ENCODE measurements at places on chromosomes 1 and 21.
A peak's percentile ranks its signal among the peaks of the same experiment; 100 is the strongest.

DNA sequence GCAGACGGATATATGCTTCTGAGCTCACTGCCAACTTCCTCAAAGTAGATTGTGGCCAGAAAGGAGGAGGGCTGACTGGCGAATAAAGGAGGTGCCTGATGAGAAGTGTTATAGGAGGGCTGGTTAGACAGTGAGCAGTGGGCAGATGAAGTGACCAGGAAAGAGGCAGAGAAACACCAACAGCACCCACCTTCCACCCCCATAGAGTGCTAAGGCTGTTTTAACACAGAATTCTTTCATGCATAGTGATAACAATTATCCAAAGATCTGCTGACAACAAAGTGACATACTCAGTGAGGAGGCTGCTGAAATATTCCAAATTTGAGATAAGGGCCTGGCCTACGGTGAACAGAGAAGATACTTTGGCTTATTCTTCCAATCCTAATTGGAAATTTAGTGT is 21.2 kb upstream of the MTR start:
- DNase-seq: no peak

DNA sequence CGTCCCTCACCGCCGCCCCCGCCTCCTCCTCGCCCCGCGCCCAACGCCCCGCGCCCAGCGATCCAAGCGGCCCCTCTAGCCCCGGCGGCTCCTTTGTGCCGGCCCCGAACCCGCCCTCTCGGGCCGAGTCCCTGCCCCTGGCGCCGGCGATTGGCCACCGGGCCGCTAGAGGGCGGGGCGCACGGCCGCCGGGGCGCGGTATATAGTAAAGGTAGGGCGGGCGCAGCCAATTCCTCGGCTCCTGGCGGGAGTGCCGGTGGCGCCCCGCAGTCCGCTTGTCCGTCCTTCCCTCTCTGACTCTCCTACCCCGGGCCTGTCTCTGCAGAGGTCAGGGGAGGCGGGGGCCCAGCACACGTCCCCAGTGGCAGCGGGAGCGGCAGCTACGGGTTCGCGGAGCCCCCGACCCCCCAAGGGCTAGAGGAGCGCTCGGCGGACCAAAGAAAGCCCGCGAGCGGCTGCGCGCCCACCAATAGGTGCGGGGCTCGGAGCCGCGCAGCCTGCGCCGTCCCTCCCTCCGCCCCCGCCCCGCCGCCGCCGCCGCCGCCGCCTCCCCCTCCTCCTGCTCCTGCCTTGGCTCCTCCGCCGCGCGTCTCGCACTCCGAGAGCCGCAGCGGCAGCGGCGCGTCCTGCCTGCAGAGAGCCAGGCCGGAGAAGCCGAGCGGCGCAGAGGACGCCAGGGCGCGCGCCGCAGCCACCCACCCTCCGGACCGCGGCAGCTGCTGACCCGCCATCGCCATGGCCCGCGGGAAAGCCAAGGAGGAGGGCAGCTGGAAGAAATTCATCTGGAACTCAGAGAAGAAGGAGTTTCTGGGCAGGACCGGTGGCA is at the start of gene ATP1B1:
Gene ATP1B1, plus strand, starts transcription at position 596 of the 826 bp plus-strand sequence. Its CDS starts 140 bp downstream, at position 736.
- peak; percentile 76 for DNase-seq

DNA sequence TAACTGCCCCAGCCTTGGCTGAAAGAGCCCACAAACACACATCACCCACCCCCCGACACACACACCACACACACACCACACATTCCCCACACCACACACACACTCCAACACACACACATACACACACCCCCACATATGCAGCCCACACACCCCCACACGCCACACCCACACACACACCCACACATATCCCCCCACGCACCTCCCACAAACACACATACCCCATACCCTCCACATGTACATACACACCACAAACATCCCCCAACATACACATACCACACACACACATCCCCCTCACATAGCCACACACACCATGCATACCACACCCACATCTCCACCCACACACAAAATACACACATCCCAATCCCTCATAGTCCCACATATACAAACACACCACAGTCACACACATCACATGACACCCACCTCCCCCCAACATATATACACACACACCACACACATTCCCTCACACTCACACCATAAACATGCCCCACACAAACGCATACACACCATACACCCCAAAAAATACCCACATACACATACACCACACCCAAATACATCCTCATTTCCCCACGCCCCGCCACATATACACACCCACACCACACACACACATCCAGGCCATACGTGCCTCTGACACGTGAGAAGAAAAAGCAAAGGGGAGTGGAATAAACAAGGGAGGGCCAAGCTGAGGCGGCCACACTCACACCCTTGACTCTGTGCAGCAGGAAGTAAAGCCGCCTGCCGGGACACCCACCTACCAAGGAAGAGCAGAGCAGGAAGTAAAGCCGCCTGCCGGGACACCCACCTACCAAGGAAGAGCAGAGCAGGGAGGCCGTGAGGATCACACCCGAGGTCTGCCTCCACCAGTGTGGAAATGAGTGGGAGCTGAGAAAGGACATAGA is 53.7 kb downstream of the HSF2BP start:
- no peak for DNase-seq

DNA sequence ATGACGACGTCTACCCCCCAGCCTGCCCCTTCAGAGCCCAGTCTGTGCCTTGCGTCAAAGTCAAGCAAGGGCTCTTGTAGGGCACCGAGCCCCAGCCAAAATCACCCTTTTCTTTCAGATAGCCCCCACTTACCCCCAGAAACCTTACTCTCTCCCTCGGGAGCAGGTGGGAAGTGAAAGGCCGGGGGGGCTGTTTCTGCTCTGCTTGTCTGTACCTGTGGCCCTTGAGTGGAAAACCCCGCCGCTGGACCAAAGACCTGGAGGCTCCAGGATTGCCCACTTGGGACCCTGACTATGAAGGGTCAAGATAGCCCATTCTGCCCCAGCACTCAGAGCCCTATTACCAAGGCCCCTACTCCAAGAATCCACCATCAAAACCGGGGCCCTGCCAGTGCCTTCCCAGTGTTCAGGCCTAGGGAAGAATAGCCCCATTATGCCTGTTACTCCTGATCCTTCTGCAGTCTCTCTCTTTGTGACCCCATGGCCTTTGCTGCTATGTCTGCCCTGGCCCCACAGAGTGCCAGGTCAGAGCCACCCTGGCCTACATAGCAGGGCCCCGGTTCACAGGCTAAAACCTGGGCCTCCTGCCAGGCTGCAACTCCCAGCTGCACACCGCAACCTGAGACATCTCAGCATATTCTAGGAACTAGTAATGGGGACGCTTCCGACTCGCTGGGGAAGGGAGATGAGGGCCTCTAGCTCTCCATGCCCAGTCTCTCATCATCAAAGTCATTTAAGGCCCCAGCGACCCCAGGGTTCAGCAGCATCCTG is 22.2 kb upstream of the HPDL start:
- no peak for DNase-seq

DNA sequence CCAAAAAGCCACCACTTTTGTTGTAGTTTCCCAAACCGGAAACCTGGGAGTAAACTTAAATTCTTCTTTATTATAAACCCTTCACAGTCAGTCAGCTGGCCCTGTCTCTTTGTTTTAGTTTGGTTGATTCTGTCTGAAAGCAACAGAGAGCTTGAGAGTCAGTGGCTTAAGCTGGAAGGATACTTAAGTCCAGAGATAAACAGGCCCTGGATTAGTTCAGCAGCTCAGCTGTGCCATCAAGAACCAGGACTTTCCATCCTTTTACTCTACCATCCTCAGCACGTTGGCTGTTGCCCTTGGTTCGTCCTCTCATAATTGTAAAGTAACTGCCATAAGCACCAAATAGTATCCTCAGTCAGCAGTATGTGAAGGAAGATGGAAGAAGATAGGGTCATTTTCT is 4.5 kb downstream of the DESI2 start:
- no peak for DNase-seq

Measured in activated CD4-positive, alpha-beta T cell treated with anti-CD3 and anti-CD28 coated beads, Interleukin-2, Interleukin-4, amounts not matched to agents 100 ng/mL and 50 ng/mL, durations not matched to agents 16 hours and 8 hours (primary cell).